Epithelial cell of prostate (primary cell): ENCODE measurements at places on chromosomes 11 and 22.

- no peak for DNase-seq
Measured at GRCh38 chr11:75966537-75967287, 151.7 kb downstream of the UVRAG start.

GRCh38 chr11:84455691-84456090 lies 1169.5 kb upstream of the CCDC90B start:
- DNase-seq, result no peak

DNA sequence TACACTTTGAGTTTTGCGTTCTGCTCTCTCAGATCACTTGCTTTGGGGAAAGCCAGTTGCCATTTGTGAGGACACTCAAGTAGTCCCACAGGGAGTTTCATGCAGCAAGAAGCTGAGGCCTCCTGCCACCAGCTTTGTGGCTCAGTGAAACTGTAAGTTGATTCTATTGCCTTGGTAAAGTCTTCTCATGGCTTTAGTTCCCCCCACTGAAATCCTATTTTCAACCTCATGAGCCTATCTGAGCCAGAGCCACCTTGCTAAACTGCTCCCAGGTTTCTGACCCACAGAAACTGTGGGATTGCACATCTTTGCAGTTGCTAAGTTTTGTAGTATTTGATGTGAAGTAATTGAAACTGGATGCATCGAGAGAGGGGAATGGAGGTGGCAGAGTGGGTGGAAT lies 85.4 kb upstream of the TOP3B start:
- DNase-seq, result no peak

GRCh38 chr11:57144531-57145320 lies 37.0 kb upstream of the LRRC55 start:
- no peak for DNase-seq

- no peak for DNase-seq
Measured at GRCh38 chr22:35846804-35847203, 129.1 kb downstream of the APOL5 start.

DNA sequence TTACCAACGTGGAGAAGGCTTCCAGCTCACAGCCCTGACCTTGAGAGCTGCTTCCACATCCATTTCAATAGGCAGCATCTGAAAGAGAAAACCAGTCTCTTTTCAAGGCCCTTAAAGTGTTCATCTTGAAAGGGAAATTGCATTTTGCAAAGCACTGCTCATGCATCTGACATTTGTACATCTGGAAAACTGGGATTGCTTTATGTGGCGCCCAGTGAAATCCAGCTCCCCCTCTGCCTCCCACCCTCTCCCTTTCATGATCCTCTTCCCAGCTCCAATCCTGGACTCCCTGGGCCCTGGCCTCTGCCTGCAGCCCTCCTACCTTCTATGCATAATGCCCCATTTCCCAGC lies 17.4 kb downstream of the TP53AIP1 start:
- no peak for DNase-seq

GRCh38 chr11:73532310-73532709 lies 65.6 kb downstream of the FAM168A start:
- no peak for DNase-seq

DNA sequence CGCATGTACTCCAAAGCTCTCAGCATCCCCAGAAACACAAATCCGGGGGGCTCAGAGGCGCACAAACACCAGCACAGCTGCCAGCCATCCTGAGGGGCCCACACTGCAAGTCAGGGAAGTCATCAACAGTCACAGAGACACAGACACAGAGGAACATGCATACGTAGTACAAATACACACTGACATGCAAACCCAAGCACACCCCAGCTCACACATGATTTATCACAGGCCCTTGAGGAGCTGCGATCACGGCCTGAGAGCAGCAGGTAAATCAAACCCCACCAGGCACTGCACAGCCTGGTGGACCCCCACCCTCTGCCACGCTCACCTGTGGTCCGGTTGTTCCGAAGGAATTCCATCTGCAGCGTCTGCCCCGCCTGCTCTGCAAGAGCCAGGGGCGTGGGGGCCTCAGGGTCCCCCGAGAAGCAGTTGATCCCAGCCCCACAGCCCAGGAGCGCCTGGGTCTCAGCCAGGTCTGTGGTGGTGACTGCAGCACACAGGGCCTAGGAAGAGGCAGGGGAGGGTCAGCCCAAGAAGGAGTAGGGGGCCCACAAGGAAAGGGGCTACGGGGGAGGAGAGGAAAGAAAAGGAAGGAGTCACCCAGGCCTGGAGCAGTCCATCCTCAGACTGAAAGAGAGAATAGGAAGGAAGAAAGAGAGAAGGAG lies 28.5 kb upstream of the PDE2A start:
- DNase-seq, result no peak

DNA sequence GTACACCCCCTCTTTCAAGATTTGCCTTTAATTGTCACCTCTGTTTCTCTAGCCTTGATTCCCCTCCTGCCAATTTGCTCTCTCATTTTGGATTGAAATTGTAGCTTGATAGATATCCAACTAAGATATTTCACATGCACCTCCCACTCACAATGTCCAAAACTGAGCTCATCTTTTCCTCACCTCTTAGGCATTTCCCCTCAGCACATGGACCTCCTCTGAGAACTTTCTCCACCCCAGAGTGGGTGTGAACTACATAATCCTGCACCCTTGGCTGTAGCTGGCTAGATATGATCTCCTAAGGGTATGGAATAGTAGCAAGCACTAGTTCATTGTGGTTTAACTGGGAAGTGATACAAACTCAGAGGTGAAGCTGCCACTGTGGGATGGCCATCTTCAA lies 91.5 kb upstream of the SESN3 start:
- no peak for DNase-seq

- no peak for DNase-seq
Measured at GRCh38 chr11:71423181-71423790, 24.9 kb downstream of the DHCR7 start.

DNA sequence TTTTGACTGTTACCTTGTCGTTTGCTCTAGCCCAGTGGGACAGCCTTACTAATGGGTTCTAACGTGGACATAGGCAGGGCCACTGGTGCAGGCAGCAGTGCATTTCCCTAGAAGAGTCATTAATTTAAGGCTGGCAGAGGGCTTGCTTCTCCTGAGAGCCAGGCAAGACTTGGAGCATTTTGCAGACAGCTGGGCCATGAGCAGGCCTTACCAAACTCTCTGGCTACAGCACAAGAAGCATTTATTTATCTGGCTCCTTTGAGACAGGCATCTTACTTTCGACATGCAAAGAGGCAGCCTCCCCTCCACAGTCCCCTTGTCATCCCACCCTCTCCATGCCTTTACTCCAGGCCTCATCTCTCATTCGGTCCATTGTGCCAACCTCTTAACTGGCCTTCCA lies 139.9 kb downstream of the CSNK2A3 start:
- no peak for DNase-seq

DNA sequence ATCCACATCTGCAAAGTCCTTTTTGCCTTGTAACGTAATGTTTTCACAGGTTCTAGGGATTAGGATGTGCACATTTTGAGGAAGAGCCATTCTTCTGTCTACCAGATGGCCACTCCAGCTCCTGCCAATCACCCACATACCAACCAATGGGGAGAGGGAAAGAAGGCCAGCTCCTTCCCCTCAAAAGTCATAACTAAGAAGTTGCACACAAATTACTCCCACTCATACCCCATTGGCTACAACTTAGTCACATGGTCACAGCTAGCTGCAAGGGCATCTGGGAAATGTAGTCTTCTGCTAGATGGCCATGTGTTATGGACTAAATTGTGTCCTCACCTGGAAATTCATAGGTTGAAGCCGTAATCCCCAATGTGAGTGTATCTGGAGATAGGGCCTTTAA lies 15.4 kb upstream of the MYOD1 start:
- no peak for DNase-seq

GRCh38 chr11:91248199-91248807 lies 976.3 kb upstream of the FAT3 start:
- DNase-seq, result no peak

DNA sequence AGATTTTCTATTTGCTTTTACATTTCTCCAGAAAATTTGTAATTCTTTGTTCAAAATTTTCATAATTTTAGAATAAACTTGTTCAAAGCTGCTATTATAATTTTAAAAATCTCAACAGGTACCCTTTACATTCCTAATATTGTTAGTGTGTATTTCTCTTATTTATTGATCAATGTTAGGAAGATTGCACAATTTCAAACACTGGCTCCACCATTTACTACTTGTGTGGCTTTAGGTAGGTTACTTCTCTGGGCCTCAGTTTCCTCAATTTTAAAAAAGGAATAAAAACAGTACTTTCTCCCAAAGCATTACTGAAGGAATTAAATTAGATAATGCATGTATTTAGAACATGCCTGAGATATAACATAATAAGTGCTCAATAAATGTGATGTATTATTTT lies 180.2 kb downstream of the SBF2 start:
- DNase-seq, result no peak

- peak; percentile 97 for DNase-seq
Measured at GRCh38 chr22:30830907-30831306, 136.2 kb downstream of the OSBP2 start.

GRCh38 chr11:113278481-113278880 lies 35.9 kb upstream of the TTC12 start:
- no peak for DNase-seq

DNA sequence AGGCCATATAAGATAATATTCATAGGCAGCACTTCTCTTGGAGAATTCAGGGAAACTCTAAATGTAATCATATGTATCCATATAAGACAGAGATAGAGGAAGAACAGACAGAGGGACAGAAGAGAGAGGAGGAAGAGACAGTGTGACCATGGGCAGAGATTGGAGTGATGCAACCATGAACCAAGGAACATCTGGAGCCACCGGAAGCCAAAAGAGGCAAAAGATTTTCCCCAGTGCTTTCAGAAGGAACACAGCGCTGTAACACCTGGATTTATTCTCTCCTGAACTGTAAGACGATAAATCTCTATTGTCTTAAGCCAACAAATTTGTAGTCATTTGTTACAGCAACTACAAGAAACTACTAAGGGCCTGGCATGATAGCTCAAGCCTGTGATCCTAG lies 57.7 kb downstream of the GAB2 start:
- DNase-seq, result no peak

- no peak for DNase-seq
Measured at GRCh38 chr11:110003426-110003825, 89.8 kb upstream of the ZC3H12C start.

DNA sequence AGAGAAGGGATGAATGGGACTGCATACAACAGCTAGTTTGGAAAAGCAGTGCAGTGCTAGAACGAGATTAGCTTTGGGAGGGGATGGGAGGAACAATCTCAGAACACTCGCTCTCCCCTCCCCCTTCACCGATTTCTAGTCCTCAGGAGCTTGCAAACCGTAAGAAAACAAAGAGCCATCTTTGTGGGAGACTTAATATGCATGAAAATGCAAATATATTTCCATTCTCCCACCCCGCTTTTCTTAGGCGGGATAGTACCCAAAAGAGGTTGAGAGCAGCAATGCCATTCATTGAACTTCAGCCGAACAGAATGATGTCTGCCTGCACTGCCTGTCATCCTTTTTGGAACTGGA lies 1.1 kb downstream of the SPINDOC start:
- no peak for DNase-seq

DNA sequence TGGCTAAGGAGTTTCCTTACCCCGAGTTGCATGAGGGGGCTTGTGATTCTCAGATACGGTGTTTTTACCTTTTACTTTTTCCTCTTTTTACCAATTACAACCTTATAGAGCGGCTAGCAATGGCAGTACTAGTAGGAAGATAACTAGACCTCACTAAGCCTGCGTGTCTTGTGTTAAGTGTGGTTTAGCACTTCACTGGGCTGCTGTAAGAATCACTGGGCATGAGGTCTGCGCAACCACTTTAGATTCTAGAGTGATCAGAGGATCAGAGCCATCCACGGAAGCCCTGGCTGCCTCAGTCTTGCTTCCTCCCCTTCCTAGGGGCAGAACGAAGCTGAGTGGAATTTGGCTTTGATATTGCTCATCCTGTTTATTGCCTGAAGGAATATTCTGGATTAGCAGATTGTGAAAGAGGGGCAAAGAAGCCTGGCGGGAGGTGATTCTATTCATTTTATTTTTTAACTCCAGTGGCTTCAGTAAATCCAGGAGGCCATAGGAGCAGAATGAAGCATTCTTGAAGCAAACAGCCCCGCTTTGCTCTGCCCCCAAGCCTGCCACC lies 88.5 kb downstream of the GRAMD1B start:
- DNase-seq, result no peak

DNA sequence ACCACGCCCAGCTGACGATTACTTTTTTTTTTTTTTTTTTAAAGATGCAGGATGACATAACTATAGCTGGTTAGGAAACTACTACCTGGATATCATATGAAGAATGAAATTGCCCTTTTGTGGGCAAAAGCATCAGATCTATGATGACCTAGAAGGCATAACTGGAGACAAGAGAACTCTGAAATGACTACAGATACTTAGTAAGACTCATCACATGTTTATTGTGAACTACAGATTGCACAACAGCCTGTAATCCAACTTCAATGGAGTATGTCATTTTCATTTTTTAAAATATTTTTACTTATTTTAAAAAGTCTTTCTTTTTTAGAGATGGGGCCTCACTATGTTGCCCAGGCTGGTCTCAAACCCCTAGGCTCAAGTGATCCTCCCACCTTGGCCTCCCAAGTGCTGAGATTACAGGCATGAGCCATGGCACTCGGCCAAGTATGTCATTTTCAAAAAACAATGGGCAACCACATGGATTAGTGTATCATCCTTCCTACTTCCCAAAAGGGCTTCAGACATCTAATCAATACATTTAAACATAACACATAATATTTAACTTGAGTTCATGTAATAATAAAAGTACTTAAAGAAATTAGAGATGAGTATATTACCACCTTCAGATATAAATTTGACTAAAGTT lies 3.3 kb downstream of the MTMR2 start:
- DNase-seq, result no peak

DNA sequence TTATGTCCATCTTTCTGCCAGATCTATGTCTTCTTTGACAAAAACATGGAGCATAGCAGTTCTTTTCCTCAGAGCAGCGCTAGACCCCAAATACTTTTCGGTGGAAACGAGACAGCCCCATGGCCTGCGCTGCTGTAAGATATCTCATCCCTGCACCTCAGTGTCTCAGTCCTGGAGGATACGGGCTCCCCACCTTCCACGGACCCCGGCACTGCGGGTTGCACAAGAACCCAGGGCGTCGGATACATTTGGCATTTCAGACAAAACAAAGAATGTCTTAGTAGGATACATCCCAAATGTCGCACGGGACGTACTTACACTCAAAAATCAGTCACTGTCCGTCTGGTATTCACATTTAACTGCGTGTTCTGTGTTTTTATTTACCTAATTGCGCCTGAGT lies 9.9 kb upstream of the GAL start:
- no peak for DNase-seq

GRCh38 chr11:111046291-111046690 lies 199.2 kb upstream of the POU2AF2 start:
- no peak for DNase-seq

- no peak for DNase-seq
Measured at GRCh38 chr22:27880778-27881394, 38.2 kb downstream of the PITPNB start.

GRCh38 chr22:46075764-46076531 lies 74.4 kb upstream of the PPARA start:
- no peak for DNase-seq

GRCh38 chr11:113928311-113928710 lies 23.7 kb downstream of the HTR3B start:
- DNase-seq, result no peak

- no peak for DNase-seq
Measured at GRCh38 chr11:34819740-34820482, 96.3 kb downstream of the APIP start.

GRCh38 chr11:62553839-62554361 lies 7.3 kb upstream of the AHNAK start:
- no peak for DNase-seq
